Activated CD8-positive, alpha-beta memory T cell treated with anti-CD3 and anti-CD28 coated beads for 1 hour (primary cell): ENCODE measurements at places on chromosomes 4 and X.
A peak's percentile ranks its signal among the peaks of the same experiment; 100 is the strongest.

DNA sequence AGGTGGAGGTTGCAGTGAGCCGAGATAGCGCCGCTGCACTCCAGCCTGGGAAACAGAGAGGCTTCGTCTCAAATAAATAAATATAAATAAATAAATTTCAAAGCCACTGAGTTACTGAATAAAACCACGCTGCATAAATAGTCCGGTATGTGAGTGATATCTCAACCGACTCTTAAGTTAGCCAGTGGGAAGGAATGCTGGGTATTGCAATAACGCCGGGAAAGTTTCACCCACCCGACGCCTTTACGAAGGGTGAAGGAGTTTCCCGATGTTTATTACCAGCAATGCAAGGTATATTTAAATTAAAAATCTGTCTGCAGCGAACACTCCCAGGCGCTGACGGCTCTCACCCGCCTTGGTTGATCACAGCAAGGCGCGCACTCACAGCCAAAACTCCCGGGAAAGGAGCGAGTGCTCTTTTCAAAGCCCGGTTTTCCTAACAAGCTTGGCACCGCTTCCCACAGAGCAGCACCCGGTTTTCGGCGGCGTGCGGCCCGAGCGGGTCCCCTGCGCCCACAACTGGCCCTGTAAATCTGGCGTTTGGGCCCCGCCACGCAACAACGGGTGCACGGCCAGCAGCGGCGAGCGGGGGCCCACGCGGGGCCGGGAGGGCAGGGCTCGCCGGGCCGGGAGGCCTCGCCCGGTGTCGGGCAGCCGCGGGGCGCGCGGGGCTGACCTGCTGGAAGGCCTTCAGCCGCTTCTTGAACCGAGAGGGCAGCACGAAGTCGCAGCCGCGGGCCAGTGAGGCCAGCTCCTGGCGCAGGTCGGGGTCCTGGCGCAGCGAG lies 13.7 kb downstream of the PPP2R3B start:
- no peak for DNase-seq

DNA sequence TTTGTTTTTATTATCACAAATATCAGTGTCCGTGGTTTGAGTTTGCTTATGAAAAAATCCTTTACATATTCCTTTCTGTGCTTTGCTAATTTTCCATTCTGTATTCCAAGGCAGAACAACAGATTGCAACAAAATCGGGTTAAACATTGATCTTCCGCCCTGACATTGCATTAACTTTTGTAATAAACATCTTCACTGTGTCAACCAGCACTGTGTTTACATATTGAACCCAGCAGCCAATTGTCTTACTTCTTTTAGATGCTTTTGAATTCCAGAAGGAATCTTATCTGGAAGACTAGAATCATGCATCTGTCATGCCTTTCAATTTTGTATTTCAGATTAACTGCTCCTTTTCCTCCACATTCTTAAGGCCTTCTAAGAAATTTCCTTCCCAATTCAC lies 147.8 kb upstream of the CXXC4 start:
- no peak for DNase-seq

GRCh38 chr4:11782859-11783258 lies 354.2 kb upstream of the HS3ST1 start:
- DNase-seq, result no peak

- no peak for DNase-seq
These were observed 226.3 kb downstream of the KCNIP4 start for GRCh38 chr4:21722157-21722839.

- DNase-seq, result peak; percentile 24
These were observed 785 bp upstream of the EFNB1 start for GRCh38 chrX:68827848-68828624.

GRCh38 chrX:43964936-43965335 lies 8.3 kb downstream of the NDP start:
- DNase-seq, result no peak

- DNase-seq, result no peak
These were observed 303.7 kb upstream of the MAGEB2 start for GRCh38 chrX:29911673-29912072.

- no peak for DNase-seq
These were observed 20.2 kb downstream of the PYURF start for GRCh38 chr4:88503344-88503743.

- DNase-seq, result no peak
These were observed 43.6 kb downstream of the ZNF827 start for GRCh38 chr4:145895056-145895455.

DNA sequence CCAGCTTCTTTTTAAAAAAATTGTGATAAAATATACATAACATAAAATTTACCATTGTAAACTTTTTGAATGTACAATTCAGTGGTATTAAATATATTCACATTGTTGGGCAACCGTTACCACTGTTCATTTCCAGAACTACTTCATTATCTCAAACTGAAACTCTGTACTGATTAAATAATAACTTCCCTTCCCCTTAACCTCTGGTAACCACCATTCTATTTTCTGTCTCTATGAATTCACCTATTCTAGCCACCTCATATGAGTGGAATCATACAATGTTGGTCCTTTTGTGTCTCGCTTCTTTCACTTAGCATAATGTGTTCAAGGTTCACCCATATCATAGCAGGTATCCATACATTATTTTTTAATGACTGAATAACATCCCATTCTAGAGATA lies 8.3 kb downstream of the GPR50 start:
- DNase-seq, result no peak

GRCh38 chr4:172740434-172740833 lies 428.2 kb upstream of the GALNT7 start:
- no peak for DNase-seq

GRCh38 chr4:82284858-82285805 lies 88.7 kb downstream of the HNRNPD start:
- peak; percentile 98 for DNase-seq

GRCh38 chr4:114527170-114527569 lies 71.4 kb upstream of the UGT8 start:
- no peak for DNase-seq

GRCh38 chr4:183540410-183541009 lies 35.7 kb downstream of the ING2 start:
- no peak for DNase-seq

- no peak for DNase-seq
These were observed 5.3 kb downstream of the EXOSC9 start for GRCh38 chr4:121806411-121806810.

DNA sequence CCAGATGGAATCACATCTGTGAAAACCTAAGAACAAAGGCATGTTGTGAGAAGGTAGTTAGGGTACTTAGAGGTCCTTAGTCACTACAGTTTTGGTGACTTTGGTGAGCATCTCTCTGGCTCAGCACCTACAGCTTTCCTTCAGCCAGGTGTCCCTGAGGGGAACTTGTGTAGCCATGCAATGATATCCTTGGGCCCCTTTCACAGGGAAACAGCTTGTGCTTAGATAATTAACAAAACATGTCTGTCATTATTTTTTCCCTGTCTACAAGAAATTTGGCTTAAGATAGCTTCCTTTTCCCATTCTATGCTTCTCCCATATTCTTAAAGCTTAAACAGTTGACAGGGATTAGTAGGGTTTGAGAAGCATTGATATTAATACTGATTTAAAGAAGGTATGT lies 63.8 kb downstream of the SLC4A4 start:
- no peak for DNase-seq

GRCh38 chr4:54090804-54091623 lies 8.9 kb upstream of the GSX2 start:
- DNase-seq, result no peak

DNA sequence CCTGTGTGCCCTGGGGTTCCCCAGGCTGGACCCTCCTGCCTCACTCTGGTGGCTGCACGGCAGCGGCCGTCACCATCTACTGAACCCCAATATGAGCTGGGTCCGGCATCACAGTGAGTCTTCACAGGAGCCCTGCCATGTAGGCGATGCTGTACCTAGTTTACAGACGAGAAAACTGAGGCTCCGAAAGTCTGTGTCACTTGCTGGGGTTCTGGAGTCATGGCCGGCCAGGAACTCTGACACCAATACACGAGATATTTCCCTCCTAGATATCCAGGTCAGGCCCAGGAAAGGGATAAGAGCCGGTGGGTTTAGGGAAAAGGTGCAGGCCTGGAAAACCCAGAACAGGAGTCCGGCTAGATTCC lies 74.4 kb downstream of the HTRA3 start:
- no peak for DNase-seq

GRCh38 chrX:19127649-19128168 lies 5.4 kb upstream of the ADGRG2 start:
- no peak for DNase-seq

- no peak for DNase-seq
These were observed 17.8 kb upstream of the IDS start for GRCh38 chrX:149522916-149523315.

- no peak for DNase-seq
These were observed 1905.4 kb downstream of the C4orf33 start for GRCh38 chr4:131001371-131001770.

DNA sequence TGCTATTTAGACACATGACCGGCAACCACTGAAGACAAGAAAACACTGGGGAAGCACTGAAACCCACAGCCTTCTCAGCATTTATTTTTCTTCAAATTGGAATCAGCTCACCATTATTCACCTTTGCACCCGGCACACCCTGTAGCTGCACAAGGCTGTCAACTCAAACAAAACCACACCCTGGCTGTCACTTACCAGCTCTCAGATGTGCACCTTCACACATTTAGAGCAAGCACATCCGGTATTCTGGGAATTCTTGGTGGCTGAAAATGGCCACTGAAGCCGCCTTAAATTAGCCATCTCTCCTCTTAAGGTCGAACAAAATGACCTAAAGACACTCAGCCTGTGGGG lies 5.9 kb downstream of the ZFYVE28 start:
- DNase-seq, result peak; percentile 37

GRCh38 chr4:8542776-8543525 lies 37.2 kb upstream of the GPR78 start:
- DNase-seq, result no peak

DNA sequence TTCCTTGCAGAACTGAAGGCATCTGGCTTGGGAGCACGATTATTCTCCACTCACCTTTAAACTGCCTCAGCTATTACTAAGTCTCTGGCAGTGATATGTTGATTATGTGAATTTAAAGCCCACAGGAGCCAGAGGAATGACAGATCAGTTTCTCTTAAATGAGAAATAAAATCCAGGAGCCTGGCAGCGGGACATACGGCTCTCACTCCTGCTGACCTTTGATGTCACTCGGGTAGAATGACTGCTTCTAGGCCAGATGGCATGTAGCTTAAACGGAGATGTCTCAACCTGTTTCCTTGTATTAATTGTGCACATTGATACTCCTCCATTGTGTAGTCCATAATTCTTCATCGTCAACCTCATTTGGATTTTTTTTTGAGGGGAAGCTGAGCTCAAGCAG lies 4.0 kb upstream of the CBLL2 start:
- no peak for DNase-seq

- no peak for DNase-seq
These were observed 204.3 kb downstream of the TRAM1L1 start for GRCh38 chr4:116881077-116881476.

DNA sequence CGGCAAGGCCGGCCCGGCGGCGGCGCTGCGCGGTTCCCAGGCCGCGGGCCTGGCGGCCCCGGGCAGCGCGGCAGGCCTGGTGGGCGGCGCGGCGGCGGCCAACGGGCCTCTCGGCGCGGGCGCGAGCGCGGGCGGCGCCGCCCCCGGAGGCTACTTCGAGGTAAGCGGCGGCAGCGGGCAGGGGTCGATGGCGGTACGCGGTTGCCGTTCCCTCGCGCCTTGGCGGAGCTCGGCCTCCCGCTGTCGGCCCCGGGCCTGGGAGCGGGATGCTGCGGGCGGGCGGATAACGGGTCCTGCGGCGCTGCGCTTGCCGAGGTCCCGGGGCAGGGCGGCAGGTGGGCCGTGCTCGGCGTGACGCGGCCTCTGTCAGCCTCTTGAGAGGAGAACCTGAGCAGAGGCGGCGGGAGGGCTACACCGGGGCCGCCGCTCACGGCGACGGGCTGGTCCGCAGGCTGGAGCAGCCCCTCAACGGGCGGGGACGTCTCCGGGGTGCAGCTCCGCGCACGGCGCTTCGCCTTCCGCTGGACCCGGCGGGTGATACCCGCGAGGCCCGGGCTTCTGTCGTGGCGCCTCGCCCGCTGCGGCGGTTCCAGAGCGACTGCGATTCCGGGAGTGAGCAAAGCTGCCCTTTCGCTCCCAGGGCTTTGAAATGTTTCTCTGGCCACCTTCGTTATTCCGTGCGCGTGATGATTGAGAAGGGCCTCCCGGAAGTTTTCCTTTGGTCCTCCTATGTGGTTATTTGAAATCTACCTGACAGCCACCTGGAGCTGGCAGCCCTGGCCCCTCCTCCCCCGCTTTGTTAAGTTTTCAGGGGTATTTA lies 774 bp downstream of the FAM193A start:
- DNase-seq, result peak; percentile 34

GRCh38 chr4:17567271-17567670 lies 9.7 kb upstream of the LAP3 start:
- no peak for DNase-seq

GRCh38 chr4:123232439-123232838 lies 164.2 kb upstream of the SPRY1 start:
- no peak for DNase-seq

- DNase-seq, result no peak
These were observed 95.7 kb upstream of the OTUD4 start for GRCh38 chr4:145276050-145276449.

GRCh38 chrX:15956681-15957080 lies 102.1 kb upstream of the AP1S2 start:
- DNase-seq, result no peak

GRCh38 chr4:15656038-15656470 lies 897 bp upstream of the FBXL5 start:
- no peak for DNase-seq

- no peak for DNase-seq
These were observed 24.4 kb downstream of the TNIP3 start for GRCh38 chr4:121139533-121140222.
